ENCODE measurements at places on chromosomes 6 and 20.
A peak's percentile ranks its signal among the peaks of the same experiment; 100 is the strongest.

- peak; percentile 48 for DNase-seq
Observed at GRCh38 chr6:138101946-138102731, 5.1 kb downstream of the PERP start.

GRCh38 chr6:42211726-42212125 lies 5.9 kb downstream of the MRPS10 start:
- no peak for DNase-seq

GRCh38 chr6:152053332-152053731 lies 245.8 kb downstream of the ESR1 start:
- DNase-seq: no peak

- no peak for DNase-seq
Observed at GRCh38 chr6:6590530-6590929, 2.0 kb downstream of the LY86 start.

DNA sequence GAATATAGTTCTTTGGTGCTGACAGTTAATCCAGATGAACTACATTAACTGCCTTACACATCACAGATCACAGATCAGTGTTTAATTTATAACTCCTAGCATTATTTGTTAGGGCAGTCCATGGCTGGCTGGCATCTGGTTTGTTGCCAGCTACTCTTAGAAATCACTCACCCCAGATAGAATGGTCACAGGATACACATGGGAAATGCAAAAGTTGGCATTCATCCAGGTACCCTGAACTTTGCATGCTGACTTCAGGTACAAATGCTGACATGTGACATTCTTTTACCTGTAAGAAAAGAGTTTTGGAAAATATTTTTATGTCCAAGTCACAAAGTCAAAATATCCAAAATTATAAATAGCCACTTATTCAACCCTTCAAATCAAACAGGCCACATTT lies 20.2 kb downstream of the FBXL4 start:
- DNase-seq: no peak

DNA sequence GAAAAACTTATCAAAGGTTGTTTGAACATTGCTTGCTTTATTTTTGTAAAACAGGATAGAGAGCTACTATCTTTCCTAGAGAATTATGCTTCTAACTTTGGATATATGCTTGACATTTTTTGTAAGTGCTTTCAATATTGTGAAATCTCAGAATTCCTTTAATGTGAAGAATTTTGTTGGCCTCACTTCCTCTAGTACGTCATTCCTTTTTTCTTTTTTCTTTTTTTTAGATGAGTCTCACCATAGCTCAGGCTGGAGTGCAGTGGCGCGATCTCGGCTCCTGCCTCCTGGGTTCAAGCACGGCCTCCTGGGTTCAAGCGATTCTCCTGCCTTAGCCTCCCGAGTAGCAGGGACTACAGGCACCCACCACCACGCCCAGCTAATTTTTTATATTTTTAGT lies 668.1 kb downstream of the RFPL4B start:
- peak; percentile 76 for DNase-seq

- DNase-seq: no peak
Observed at GRCh38 chr6:137877113-137877512, 10.1 kb downstream of the TNFAIP3 start.

DNA sequence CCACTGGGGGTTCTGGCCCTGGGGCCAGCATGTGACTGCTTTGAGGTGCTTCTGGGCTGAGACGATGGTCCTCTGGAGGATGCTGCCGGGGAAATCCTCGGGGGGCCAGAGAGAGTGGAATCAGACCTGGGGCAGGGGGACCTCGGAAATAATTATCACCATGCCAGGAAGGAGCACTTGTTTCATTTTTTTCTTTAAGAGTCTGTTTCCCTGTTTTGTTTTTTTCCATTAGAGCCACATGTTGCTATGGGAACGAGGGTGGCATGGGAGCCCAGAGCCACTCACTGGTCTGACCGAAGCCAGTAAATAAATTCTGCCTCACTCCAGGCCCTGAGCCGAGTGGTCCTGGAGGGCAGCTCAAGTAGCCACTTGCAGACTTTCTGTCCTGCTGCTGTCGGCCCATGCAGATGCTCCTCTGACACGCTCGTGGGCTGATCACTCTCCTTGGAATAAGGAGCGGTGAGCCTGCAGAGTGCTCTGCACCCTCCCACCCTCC lies 365.1 kb downstream of the ZFAND3 start:
- DNase-seq: no peak

GRCh38 chr20:61295249-61295648 lies 43.2 kb downstream of the CDH4 start:
- no peak for DNase-seq

GRCh38 chr6:112557961-112558360 lies 210.8 kb downstream of the RFPL4B start:
- DNase-seq: no peak

DNA sequence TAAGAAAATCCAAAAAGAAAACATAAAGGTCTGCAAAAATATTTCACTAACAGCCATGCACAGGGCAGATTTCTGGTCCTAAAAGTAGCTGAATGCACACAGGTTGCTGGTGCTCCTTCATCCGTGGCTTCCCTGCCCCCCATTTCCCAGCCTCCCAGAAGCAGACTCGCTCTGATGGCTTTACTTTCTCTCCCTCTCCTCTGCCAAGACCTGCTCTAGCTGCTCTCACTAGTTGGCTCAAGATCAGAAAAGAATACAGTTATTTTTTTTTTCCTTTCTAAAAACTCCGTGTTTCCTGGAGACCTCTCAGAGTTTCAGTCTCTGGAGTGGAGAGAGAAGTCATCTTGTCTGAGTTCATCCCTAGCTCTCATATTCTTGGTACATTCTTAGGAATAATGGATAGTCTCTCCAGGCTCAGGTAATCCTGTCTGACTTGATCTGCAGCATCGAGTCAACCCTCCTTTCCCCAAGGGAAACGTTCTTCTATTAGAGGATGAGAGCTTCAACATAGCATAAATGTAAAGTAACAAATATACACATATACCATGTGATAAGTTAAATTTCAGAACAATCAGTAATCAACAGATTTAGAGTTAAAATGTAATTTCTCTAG lies 214.2 kb downstream of the TBC1D7 start:
- DNase-seq: no peak

DNA sequence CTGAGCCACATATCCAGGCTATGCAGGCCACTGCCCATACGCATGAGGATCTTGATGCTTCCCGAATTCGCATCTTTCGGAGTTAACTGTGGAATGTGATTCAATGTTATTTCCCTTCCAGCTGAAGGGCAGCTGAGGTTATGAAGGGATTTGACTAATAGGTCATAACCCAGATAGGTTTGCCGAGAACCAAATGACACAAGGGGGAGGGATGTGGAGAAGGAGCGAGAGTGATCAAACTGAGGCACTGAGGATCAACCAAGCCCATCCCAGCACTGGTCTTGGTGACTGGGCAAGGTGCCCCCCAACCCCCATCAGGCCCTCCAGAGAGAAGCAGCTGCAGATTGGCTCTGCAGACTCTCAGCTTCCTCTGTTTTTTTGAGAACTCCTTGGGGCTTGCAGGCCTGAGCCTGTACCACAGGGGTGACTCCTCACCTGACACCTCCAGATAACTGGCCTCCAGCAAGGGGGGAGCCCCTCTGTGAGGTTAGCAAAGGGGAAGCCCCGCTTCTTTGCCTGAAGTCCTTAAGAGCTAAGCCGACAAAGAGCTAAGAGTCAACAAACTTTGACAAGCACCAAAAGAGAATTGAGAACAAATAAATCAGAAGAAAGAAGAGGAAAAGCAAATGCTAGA lies 185.9 kb downstream of the PDE7B start:
- peak; percentile 34 for DNase-seq

- no peak for DNase-seq
Observed at GRCh38 chr20:29687438-29687837, 1570.0 kb upstream of the DEFB115 start.

DNA sequence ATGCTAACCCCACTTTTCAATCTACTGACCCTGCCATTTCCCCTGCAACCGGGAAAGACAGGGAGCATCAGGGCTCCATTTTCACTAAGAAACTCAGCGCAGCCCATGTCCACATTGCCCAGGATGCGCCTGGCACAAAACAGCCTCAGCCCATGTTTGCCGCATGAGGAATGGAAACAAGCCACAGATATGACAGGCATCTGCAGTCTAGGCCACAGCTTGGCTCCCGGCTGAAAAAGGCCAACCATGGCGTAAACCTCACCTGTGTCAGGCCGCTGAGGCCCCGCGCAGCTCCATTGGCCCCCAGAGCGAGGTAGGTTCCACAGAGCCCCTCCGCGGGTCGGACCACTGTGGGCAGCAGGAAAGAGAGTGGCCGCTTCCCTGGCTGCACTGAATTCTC lies 21.7 kb downstream of the GGT7 start:
- no peak for DNase-seq

DNA sequence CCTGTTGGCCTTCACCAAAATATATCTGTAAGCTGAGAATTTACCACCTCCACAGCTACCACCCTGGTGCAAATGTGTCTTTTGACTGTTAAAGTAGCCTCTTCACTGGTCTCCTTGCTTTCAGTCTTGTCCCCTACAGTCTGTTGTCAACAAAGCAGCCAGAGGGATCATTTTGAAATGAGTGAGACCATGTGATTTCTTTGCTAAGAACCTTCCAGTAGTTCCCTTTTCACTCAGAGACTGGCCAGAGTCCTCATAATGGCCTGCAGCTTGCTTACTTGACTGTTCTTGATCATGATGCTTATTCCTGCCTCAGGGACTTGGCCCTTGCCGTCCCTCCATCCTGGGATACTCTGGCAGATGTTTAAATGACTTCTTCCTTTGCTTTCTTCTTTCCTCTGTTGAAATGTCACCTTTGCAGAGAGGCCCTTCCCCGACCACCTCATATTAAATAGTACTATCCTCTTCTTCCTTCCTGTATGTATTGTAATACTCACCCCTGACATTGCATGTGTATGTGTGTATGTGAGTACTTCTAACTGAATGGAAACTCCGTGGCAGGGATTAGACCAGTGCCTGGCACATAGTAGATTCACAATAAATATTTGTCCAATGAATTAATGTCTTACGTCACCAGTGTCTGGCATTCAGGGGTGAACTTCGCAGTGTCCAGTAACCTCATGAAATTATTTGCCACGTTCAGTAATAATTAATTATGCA lies 5.0 kb downstream of the MANBAL start:
- DNase-seq: peak; percentile 31

DNA sequence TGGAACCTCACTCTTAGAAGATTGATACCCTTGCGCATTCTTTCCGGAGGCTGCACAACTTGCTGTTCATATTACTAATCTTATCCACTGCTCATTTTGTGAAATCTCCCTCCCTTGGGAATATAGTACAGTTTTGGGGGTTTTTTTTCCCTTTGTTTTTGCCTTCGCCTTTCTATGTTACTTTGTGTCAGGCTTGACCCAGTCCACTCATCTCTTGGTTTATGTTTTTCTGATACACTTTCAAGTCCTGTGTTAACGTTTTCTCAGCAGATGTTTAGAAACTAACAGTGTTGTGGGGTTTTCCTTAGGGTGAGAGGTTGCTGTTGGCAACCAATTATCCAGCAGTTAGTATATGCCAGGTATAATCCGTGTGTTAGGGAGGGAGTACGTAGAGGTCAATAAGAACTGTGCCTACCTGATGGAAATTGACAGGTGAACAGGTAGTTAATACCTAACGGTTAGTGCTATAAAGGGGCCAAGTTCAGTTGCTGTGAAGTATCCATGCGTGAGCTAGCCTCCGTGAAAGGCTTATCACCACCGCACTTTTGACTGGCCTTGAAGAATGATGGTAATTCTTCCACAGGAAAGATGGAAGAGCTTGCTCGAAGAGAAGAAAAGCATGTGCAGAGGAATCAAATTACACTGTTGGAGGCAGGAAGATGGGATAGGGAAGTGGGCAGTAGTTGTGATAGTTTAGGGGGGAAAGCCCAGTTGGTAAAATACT lies 1.4 kb downstream of the NFYA start:
- DNase-seq: peak; percentile 26

DNA sequence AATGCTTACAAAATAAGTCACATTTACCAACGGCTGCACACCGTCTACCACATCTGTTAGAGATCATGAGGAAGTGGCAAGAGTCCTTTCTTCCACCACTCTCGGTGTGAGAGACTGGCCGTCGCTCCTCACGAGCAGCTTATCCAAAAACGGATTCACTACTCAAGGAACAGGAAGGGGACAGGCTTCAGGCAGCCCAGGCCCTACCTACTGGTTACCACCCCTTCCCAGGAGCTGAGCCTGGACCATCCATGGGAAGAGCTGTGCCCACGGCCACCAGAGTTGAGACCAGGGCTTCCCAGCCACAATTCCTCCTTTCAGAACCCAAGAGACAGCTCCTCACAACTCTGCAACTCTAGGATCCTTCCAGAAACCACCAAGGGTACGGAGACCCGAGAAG lies 37.0 kb downstream of the FOXF2 start:
- no peak for DNase-seq

GRCh38 chr6:108039681-108040080 lies 34.9 kb downstream of the OSTM1 start:
- DNase-seq: no peak

GRCh38 chr6:13447949-13448724 lies 39.3 kb downstream of the GFOD1 start:
- no peak for DNase-seq

DNA sequence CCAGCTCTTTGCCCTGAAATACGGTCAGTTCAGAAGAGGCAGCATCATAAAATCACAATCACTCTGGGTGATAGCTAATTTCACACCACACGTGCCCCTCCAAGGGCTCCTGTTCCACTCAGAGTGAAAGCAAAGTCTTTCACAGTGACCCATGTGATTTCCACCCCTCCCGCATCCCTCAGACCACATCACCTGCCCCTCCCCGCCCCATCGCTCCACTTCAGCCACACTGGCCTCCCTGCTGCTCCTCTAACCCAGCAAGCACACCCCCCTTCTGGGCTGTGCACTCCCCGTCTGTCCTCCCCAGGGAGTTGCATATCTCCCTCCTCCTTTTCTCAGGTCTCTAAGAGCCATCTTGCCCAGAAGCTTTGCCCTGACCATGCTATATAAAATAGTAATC lies 74.5 kb downstream of the PSMG4 start:
- DNase-seq: no peak

GRCh38 chr6:109242029-109242428 lies 140.2 kb downstream of the CD164 start:
- DNase-seq: no peak

DNA sequence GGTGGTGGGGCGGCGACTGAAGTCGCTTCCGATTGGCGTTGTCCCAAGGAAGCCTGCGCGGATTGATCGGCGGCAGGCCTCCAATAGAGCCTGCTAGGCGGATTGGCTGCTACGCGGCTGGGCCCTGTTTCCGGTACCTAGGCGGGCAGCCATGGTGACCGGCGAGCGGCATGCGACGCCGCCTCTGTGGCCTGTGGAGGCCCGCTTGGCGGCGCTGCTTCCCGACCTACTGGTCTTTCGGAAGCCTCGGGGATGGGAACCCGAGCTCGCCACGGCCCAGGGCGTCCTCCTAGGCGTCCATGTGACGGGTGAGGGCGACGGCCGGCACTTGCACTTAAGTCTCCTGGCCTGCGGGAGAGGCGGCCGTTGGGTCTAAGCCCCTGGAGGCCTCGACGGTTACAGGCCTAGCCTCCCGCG lies 28.1 kb downstream of the NFYA start:
- no peak for DNase-seq

GRCh38 chr20:1301031-1301529 lies 27.9 kb downstream of the SDCBP2 start:
- peak; percentile 64 for DNase-seq
